ENCODE measurements at places on chromosomes 6 and 20.
A peak's percentile ranks its signal among the peaks of the same experiment; 100 is the strongest.

DNA sequence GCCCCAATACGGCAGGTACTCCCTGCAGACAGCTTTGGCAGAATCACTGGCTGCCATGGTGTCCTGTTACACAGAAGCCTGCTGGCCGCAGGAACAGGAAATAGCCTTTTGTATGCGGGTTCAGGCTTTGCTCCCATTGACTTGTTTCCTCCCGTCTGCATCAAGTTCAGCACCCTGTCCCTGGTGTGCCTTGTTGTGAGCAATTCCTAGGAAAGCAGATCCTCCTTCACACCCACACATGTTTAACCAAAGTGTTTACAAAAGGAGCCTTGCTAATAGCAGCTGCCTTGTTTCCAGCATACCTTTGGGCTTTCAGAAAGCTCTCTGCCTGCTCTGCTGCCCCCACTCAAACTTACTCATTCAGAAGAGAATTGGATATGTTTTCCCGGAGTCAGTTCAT lies 127.2 kb upstream of the SUPT3H start:
- no peak for DNase-seq

DNA sequence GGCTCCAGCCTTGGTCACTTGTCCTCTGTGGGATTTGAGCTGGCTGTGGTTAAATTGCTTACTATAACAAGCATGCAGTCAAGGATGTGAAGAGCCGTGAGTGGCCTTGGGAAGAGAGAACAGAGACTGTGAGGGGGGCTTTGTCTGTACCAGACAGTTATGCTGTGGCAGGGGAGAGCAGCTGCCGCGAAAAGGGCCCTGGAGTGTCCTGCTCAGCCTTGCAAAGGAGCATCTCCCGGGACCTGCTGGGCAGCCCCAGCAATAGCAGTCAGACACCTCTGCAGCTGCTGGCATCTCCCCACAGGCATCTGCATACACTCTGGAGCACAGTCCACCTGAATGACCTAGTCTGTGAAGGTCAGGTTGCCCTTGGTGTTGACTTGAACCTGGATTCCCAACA lies 6.3 kb downstream of the EBF4 start:
- no peak for DNase-seq

GRCh38 chr6:1328129-1328800 lies 16.4 kb downstream of the FOXQ1 start:
- DNase-seq: no peak

- no peak for DNase-seq
Observed at GRCh38 chr6:44712353-44713111, 325.0 kb downstream of the CDC5L start.

DNA sequence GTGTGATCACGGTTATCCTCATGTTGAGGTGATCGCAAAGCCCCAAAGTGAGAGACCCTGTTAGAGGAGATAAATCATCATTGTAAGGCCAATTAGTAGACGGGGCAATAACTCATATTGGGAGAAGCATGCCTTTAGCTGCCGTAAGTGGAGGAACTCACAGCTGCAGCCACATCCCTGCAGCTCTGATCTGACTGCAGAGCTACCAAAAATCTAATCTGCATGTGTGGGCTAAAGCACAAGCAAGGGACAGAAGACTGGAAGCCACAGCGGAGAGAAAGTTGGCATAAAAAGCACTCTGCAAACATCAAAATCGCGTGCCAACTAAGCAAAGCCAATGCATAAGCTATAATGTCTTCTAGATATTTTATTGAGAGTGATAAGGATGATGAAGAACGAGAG lies 79.8 kb downstream of the TBC1D7 start:
- no peak for DNase-seq

DNA sequence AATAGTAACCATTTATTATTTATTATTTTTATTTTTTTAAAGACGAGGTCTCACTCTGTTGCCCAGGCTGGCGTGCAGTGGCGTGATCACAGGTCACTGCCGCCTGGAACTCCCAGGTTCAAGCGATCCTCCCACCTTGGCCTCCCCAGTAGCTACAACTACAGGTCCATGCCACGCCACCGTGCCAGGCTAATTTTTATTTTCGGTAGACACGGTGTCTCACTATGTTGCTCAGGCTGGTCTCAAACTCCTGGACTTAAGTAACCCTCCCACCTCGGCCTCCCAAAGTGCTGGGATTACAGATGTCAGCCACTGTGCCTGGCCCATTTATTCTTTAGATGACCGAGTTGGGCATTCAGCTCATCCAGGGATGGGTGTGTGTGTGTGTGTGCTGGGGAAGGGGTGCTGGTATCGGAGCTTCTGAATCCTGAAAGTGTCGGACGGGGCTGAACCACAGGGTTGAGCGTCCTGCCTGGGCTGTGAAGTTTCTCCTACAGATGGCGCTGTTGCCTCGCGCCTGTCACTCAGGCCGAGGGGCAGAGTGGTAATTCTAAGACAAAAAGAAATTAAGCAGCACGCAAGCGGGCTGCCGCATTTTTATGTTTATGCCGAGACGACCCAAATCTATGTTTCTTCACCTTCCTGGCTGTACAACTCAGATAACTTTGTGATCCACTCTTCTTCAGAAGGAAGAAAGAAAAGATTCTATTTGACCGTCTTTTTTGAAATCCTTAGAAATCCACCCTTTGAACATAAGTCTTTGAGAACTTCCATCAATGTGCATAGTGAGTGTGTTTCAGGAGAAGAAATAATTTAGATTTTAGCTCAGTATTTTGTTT lies 252.8 kb downstream of the CDH26 start:
- peak; percentile 57 for DNase-seq

- DNase-seq: no peak
Observed at GRCh38 chr6:100257793-100258395, 206.8 kb downstream of the SIM1 start.
